T-helper 17 cell (primary cell): ENCODE measurements at places on chromosomes 3 and 15. TPM values are rescaled to one million over a fixed set of nuclear protein-coding genes. Genes with fewer than 3 reads are reported as not detected.

DNA sequence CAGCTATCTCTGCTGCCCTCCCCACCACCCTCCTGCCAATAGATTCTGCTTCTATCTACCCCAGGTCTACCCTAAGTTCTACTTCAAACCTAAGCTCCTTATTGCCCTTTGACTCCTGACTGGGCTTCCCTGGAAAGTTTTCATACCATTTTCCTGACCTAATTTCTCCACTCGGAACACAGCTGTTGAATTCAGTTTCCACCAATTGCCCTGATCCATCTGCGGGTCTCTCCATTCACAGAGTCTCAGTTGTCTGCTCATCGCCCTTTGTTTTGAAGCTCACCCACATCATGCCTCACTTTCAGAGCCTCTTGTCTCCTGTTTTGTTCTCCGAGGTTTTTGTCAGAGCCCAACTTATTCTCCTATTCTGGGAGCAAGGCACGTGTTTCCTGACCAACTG, 56.8 kb upstream of the ABI3BP start:
- no peak for DNase-seq

- DNase-seq, result no peak
Measured at GRCh38 chr15:78552597-78552996, 12.4 kb downstream of the PSMA4 start.

- DNase-seq, result no peak
Measured at GRCh38 chr3:30576946-30577345, 29.5 kb upstream of the TGFBR2 start.

The KBTBD13 gene
- not detected for total RNA-seq

The EPHB3 gene
- total RNA-seq, result 0.35 TPM

- DNase-seq, result no peak
Measured at GRCh38 chr3:160180581-160181216, 44.5 kb upstream of the C3orf80 start.

The ZNF662 gene
- total RNA-seq, result 0.94 TPM

- DNase-seq, result no peak
Measured at GRCh38 chr15:34810443-34811129, 15.2 kb upstream of the ACTC1 start.

The NAA50 gene
- total RNA-seq, result 44.8 TPM

DNA sequence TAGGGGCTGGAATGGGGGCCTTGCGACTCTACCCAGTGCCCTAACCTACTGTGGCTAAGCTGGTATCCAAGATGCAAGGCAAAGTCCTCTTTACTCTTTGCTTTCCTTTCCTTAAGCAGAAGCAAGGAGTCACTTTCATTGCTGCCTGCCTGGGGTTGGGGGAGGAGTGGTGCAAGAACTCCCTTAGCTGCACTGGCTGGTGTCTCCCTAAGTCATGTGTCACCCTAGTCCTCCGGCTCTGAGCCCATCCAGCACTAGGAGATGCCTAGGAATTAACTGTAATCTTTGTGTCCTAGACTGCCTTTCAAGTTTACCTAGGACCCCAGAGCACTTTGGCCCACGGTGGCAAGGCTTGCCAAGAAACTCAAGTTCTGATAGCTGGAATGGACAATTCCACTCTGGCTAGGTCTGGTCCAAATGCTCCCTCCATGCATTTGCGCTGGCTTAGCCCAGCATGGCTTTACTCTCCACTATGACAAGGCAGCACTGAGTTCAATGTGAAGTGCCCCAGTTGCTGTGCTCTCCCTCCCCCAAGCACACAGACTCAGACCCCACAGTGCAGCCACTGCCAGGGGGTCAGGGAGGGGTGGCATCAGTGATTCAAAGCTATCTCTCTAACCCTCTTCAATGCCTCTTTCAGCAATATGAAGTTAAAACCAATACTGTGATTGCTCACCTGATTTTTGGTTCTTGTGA, 58.7 kb downstream of the ESYT3 start:
- no peak for DNase-seq

The MYO1E gene
- total RNA-seq, result 4.1 TPM

The AP3S2 gene
- total RNA-seq, result 28.0 TPM

GRCh38 chr3:18559331-18559842, 134.2 kb upstream of the SATB1 start:
- DNase-seq, result peak; percentile 14

- no peak for DNase-seq
Measured at GRCh38 chr3:72386327-72387000, 461.8 kb downstream of the SHQ1 start.

- DNase-seq, result no peak
Measured at GRCh38 chr3:23421811-23422516, 218.8 kb downstream of the UBE2E2 start.

- no peak for DNase-seq
Measured at GRCh38 chr3:2910997-2911396, 199.2 kb downstream of the IL5RA start.

GRCh38 chr3:40975711-40976121, 223.6 kb upstream of the CTNNB1 start:
- no peak for DNase-seq

- DNase-seq, result no peak
Measured at GRCh38 chr3:193564012-193564411, 9.3 kb upstream of the ATP13A4 start.

- no peak for DNase-seq
Measured at GRCh38 chr3:44886561-44886960, 12.2 kb downstream of the TGM4 start.

DNA sequence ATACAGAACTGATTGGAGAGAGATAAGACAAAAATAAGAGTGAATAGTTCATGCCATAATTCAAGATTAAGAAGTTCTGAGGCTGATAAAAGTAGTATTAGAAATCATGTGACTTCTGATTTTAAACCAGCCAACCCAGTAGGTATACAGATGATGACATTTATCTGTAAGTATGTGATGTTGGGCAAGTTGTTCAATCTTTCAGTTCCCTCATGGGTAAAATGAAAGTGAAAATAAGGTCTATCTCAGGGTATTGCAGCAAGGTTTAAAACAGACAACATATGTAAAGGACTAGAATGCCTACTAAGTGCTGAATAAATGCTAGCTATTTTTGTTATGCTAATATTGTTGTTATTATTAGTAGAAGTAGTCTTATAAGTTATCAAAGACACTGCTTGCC, 1055.7 kb downstream of the NAALADL2 start:
- no peak for DNase-seq

- DNase-seq, result no peak
Measured at GRCh38 chr3:17013050-17013449, 128.3 kb downstream of the PLCL2 start.

GRCh38 chr3:127491323-127491722, 99.2 kb downstream of the TPRA1 start:
- no peak for DNase-seq

DNA sequence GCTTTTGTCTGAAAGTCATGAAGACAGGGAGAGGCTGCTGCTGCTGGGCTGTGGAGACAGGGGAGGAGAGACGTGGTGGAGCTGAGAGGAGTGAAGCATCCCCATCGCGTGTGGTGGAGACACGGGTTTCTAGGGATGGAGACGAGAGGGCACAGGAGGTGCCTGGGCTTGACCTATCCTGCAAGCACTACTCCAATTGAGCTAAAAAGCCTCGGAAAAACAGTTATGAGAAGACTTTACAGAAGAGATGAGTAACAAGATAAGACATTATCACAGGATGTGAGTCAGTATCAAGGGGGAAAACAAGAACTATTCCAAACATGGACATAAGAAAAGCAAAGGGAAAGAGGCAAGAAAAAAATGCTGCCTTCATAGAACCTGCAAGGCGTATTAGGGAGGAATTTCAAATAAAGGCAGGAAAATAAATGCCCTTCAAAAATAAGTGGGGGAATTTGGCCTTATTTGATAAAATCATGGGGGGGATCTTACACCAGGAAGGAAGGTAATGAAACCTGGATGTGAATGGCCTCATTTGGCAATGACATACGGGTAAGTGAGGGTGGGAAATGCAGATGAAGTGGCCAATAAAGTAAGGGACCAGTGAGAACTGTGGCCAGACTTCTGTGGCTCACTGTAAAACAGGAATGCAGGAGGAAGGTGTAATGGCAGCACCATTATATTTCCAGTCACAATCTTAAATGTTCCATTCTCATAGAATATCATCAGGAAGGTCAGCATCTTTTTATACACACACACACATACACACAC, 97.9 kb downstream of the PLD1 start:
- no peak for DNase-seq

The KLHL40 gene
- total RNA-seq, result not detected

GRCh38 chr3:46389306-46389705, 17.6 kb downstream of the CCR5AS start:
- DNase-seq, result no peak

DNA sequence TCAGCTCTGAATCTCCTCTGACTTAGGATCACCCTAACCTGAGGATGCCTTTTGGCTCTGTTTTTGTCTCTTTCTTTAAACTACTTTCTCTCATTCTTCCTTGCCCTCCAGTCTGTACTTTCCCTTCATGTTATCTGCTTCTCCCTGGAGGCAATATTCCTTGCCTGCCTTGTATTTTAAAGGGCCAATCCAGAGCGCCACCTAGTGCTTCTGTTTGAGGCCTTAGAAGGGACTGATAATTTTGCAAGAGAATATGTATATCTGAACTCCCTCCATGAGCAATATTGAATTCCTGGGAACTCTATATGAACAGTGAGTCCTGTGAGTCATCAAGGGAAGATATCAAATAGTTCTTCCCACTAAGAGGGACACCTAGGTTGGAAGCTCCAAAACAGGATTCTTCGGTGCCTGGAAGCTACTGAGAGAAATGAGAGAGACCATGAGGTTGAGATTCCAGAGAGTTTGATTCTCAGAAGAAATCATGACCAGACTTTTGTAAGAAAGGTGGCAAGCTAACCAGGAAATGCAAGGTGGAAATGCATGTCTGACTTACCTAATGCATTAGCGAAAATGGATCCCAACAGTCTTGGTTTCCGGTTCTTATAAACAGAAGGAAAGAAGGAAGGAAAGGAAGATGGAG, 203.8 kb upstream of the CD96 start:
- peak; percentile 9 for DNase-seq

- DNase-seq, result no peak
Measured at GRCh38 chr3:70108072-70108471, 108.5 kb downstream of the SAMMSON start.

The ALPK3 gene
- total RNA-seq, result 0.15 TPM

DNA sequence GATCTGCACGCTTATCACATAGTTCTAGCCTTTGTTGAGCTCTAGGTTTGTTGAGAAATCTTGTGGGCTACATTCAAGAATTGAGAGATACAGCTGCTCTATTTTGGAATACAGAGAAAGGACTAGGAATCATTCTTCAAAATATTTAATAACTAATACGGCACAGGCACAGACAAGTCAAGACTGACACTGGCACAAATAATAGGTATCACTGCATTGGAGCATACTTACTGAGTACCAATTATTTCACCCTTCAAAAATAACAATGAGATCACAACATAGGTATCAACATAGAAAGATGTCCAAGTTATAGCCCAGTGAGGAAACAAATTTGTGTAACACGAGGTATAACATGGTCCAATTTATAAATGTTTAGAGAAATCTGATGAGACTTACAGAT, 133.7 kb upstream of the TSC22D2 start:
- DNase-seq, result no peak

DNA sequence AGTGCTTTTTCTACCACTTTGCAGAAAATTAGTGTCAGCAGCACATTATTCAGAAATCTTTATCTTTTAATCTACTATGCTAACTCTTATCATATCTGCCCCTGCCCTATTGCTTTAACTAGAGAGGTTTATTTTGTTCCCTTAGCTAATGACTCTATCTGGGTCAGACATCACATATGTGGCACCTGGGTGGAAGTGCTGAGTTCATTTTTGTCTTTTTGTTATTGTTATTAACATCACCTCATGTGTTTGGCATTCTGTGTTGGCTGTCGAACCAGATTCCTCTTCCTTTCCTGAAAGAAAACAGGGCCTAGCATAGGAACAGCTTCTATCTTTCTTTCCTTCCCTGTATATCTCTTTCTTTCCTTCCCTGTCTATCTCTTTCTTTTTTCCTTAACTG, 100.7 kb downstream of the RBMS3 start:
- no peak for DNase-seq

The ICE2 gene
- total RNA-seq, result 32.9 TPM

- DNase-seq, result no peak
Measured at GRCh38 chr3:9695345-9695744, 8.3 kb upstream of the CPNE9 start.

DNA sequence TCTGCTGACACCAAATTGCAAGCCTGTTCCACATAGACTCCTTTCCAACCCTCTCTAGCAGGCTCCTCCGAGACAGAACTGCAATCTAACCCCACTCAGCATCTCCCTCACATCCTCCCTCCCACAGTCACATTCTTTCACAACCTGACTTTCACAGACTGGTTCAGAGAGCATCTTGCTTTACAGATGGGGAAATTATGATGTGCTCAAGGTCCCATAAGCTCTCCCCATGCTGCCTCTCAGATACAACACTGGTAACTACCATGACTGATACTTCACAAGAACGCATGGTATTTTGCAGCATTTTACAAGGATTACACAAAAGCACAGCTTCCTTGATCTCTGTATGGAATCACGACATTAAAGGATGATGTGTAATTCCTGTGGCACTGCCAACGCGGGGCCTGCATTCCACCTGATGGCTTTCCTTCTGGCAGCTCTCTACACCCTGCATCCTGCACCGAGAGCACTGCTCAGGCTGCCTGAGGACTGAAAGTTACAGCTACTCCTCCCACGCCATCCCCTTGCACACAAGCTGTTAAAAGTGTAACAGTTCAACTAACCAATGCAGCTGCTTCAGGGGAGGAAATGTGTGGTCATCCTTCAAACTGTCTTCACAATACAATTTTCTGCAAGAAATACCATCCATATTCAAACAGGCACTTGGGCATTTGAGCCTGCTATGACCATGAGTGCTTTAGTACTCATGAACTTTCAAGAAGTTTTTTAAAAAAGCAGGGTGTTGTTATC, 27.6 kb downstream of the TBC1D2B start:
- no peak for DNase-seq

- DNase-seq, result no peak
Measured at GRCh38 chr3:13022348-13023234, 50.6 kb downstream of the IQSEC1 start.

GRCh38 chr15:52262364-52262763, 33.2 kb downstream of the MYO5C start:
- no peak for DNase-seq

- DNase-seq, result no peak
Measured at GRCh38 chr3:102354818-102355515, 79.8 kb upstream of the ZPLD1 start.
